Forelimb muscle (tissue), 1 donor: ENCODE measurements at places on chromosomes 7 and 10. TPM values are rescaled to one million over a fixed set of nuclear protein-coding genes. Genes with fewer than 3 reads are reported as not detected.

Gene POLR2J2
- polyA plus RNA-seq: 2.7 TPM

Gene MGAM2
- polyA plus RNA-seq: 0.04 TPM

Gene GRID1
- 3.8 TPM for polyA plus RNA-seq

Gene COBL
- polyA plus RNA-seq: 117 TPM

Gene GPC2
- 6.3 TPM for polyA plus RNA-seq

Gene PNLIPRP3
- polyA plus RNA-seq: not detected

Gene PLEKHS1
- 0.05 TPM for polyA plus RNA-seq

Gene STARD3NL
- polyA plus RNA-seq: 29.9 TPM

Gene BMPER
- polyA plus RNA-seq: 3.6 TPM

Gene CYP2W1
- 0.59 TPM for polyA plus RNA-seq

Gene FAM20C
- polyA plus RNA-seq: 32.0 TPM

Gene ST8SIA6
- polyA plus RNA-seq: 1.3 TPM

Gene SLC39A12
- not detected for polyA plus RNA-seq

Gene GIMAP6
- polyA plus RNA-seq: 14.0 TPM

Gene CFAP46
- polyA plus RNA-seq: 0.24 TPM

Gene SLC29A3
- 3.7 TPM for polyA plus RNA-seq
